ENCODE measurements at places on chromosomes 11 and 22. TPM values are rescaled to one million over a fixed set of nuclear protein-coding genes. Genes with fewer than 3 reads are reported as not detected.

- no peak overlapping the region for H3K4me3 ChIP-seq
- no peak overlapping the region for H3K27ac ChIP-seq
These were observed 8.1 kb downstream of the RCOR2 start for GRCh38 chr11:63908631-63909401.

The CEP126 gene
- 2.1 TPM for total RNA-seq

DNA sequence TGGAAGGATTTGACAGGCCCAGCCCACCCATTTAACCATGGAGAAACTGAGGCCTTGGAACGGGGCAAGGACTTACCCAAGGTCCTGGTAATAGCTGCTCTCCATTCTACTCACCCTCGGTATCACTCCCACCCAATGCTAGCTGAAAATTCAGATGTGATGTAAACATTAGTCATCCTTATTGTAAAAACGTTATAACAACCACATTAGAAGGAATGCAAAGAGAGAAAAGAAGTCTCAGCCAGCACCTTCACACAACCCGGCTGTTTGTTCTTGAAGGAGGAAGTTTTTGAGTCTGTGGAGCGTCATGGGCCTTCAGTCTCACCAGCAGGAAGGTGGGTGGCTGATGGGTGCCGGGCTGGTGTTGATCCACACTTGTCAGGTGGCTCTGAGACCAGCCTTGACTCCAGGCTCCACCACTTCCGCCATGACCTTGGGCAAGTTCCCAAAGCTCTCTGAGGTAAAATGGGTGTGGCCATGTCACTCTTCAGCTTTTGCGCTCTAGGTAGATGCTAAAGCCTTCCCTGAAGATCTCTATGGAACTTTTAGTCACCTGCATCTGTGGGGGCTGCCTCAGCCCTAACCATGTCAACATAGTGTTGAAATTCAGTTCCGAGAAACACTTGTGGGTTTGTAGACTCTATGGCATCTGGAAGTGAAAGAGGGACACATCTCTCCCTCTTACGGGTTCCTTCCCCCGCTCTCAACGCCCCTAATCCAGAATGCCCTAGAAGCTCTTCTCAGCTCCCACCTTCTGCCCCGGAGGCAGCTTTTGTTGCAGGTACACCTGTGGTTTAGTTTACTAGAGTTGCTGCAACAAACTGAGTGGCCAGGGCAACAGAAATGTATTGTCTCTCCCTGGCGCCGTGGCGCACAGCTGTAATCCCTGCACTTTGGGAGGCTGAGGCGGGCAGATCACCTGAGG, 14.8 kb downstream of the CD6 start:
- no peak overlapping the region for H3K4me3 ChIP-seq
- H3K27ac ChIP-seq: no peak overlapping the region
- peak; percentile 38 for DNase-seq

GRCh38 chr11:69481393-69481844, at the start of gene LINC01488:
TSS of gene LINC01488 (plus strand) at chr11:69481663.
- H3K27me3 ChIP-seq: peaks cover 3% of the 10 kb centered on the region
- peaks cover 10% of the 10 kb centered on the region for H3K4me1 ChIP-seq

GRCh38 chr11:83054001-83054400, 17.7 kb downstream of the RAB30 start:
- peaks cover 21% of the 10 kb centered on the region for H3K4me1 ChIP-seq
- no peaks in the 10 kb centered on the region for H3K36me3 ChIP-seq
- no peak for DNase-seq

DNA sequence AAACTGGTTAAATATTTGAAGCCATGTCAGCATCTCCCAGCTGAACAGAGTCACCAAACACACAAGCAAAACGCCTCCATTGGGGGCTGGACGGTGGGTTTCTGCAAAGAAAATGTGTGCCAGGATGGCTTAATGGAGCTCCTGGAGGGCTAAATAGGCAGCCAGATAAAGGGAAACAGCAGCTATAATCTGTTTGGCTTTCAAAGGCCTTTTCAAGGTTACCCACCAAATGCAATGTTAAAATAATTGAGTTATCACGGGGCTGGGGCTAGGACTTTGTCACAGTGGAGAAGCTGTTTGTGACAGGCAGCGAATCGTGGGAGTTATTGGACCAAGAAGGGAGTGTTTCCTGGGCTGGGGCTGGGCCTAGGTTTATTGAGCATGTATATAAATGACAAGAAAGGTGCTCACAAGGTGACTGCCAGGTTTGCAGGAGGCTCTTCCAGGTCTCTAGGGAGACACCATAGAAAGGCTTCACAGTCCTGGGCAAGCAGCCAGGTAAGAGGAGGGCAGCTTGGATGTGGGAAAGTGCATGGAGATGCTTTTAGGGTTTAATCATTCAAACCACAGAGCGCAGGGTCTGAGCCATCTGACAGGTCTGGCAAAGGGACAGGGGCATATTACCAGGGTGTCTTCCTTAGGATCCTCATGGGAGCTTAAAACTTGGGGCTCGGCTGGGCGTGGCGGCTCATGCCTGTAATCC, 28.3 kb downstream of the GRIK4 start:
- H3K4me1 ChIP-seq: peaks cover 6% of the 10 kb centered on the region
- H3K27ac ChIP-seq: no peak overlapping the region
- no peak overlapping the region for H3K4me3 ChIP-seq
- peak; percentile 77 for DNase-seq
- H3K36me3 ChIP-seq: no peaks in the 10 kb centered on the region

GRCh38 chr22:27626675-27627443, 174.7 kb downstream of the MN1 start:
- no peaks in the 10 kb centered on the region for H3K27me3 ChIP-seq
- H3K4me1 ChIP-seq: no peaks in the 10 kb centered on the region
- no peak overlapping the region for H3K27ac ChIP-seq
- DNase-seq: no peak

- H3K36me3 ChIP-seq: no peaks in the 10 kb centered on the region
- no peak for DNase-seq
- no peaks in the 10 kb centered on the region for H3K4me1 ChIP-seq
- H3K27ac ChIP-seq: no peak overlapping the region
These were observed 12.2 kb downstream of the SHANK2 start for GRCh38 chr11:71240061-71240690.

- DNase-seq: peak; percentile 61
- peaks cover 28% of the 10 kb centered on the region for H3K4me1 ChIP-seq
- no peak overlapping the region for H3K4me3 ChIP-seq
- no peaks in the 10 kb centered on the region for H3K36me3 ChIP-seq
- peak overlapping the region; percentile 6 for H3K27ac ChIP-seq
These were observed 4.6 kb downstream of the ADM start for GRCh38 chr11:10309163-10310093.

The C11orf86 gene
- total RNA-seq: not detected

Measured in astrocyte (in vitro differentiated cells and primary cell).